ENCODE measurements at places on chromosomes 1 and 21. TPM values are rescaled to one million over a fixed set of nuclear protein-coding genes. Genes with fewer than 3 reads are reported as not detected.

Gene CRP
- 0.42 TPM for total RNA-seq

Gene TRMT1L
- 3.3 TPM for total RNA-seq

Gene GPR153
- 0.84 TPM for total RNA-seq

Gene PSRC1
- 0.73 TPM for total RNA-seq

Gene GCSAML
- 1.7 TPM for total RNA-seq

Gene TIE1
- total RNA-seq, result 0.94 TPM

Gene ALPL
- total RNA-seq, result 0.21 TPM

Gene FBLIM1
- total RNA-seq, result not detected

Gene KMO
- 3.9 TPM for total RNA-seq

Gene NECTIN4
- total RNA-seq, result 1.4 TPM

Gene C1orf74
- total RNA-seq, result 1.0 TPM

Gene NLRP3
- total RNA-seq, result 648 TPM

Gene MIXL1
- total RNA-seq, result not detected

Gene USP24
- total RNA-seq, result 101 TPM

Gene RPE65
- 0.10 TPM for total RNA-seq

Gene MT1HL1
- total RNA-seq, result not detected

Gene CCDC185
- not detected for total RNA-seq

Gene ZFP69
- 1.0 TPM for total RNA-seq

Gene ATP1A4
- under 0.01 TPM for total RNA-seq

Gene S100A2
- total RNA-seq, result 0.21 TPM

Gene BTBD8
- total RNA-seq, result 2.0 TPM

Gene NKAIN1
- under 0.01 TPM for total RNA-seq

Gene UROD
- 21.7 TPM for total RNA-seq

Gene OR2L5
- not detected for total RNA-seq

Gene SLAMF1
- 30.0 TPM for total RNA-seq

Gene HNRNPCL4
- total RNA-seq, result not detected

Gene SYTL1
- total RNA-seq, result 44.3 TPM

Gene SMYD3
- total RNA-seq, result 18.2 TPM

Gene CCDC17
- 2.6 TPM for total RNA-seq

Gene HPCA
- not detected for total RNA-seq

Gene GJA9
- not detected for total RNA-seq

Gene KCNN3
- total RNA-seq, result 0.21 TPM

Gene CYP4A22
- total RNA-seq, result not detected

Gene PEX10
- total RNA-seq, result 7.5 TPM

Gene EPHB2
- 1.0 TPM for total RNA-seq

Gene GNG4
- 0.10 TPM for total RNA-seq

Gene CLCA4
- not detected for total RNA-seq

Gene DPM3
- 14.0 TPM for total RNA-seq

Gene ERICH3
- total RNA-seq, result under 0.01 TPM

Gene SLC9A1
- total RNA-seq, result 6.4 TPM

Gene RGS8
- total RNA-seq, result not detected

Gene AMY1B
- total RNA-seq, result not detected

Gene PCP4L1
- not detected for total RNA-seq

Gene BARHL2
- not detected for total RNA-seq

Gene HAO2
- not detected for total RNA-seq

Gene SMPDL3B
- 0.10 TPM for total RNA-seq

Gene GUCA2A
- not detected for total RNA-seq

Gene FASLG
- total RNA-seq, result 1.4 TPM

Gene AJAP1
- under 0.01 TPM for total RNA-seq

Gene LCE3D
- total RNA-seq, result not detected

Gene A3GALT2
- total RNA-seq, result not detected

All from mononuclear cell (primary cell).